SJSA1 (cell line): ENCODE measurements at places on chromosomes 6 and 20. TPM values are rescaled to one million over a fixed set of nuclear protein-coding genes. Genes with fewer than 3 reads are reported as not detected.
A peak's percentile ranks its signal among the peaks of the same experiment; 100 is the strongest.

- no peak overlapping the region for H3K27ac ChIP-seq
- no peaks in the 10 kb centered on the region for H3K36me3 ChIP-seq
- DNase-seq, result no peak
- no peaks in the 10 kb centered on the region for H3K4me1 ChIP-seq
- H3K27me3 ChIP-seq, result peaks cover 77% of the 10 kb centered on the region
- H3K4me3 ChIP-seq, result no peak overlapping the region
Measured at GRCh38 chr20:46133886-46134654, 16.0 kb downstream of the CD40 start.

Gene MEP1A
- 0.08 and 1.0 TPM in 2 replicates for total RNA-seq

Gene C6orf141
- total RNA-seq, result not detected in 2 replicates

GRCh38 chr6:143601504-143601903, 76.3 kb upstream of the PHACTR2 start:
- H3K4me3 ChIP-seq, result no peak overlapping the region
- H3K27ac ChIP-seq, result no peak overlapping the region
- no peaks in the 10 kb centered on the region for H3K36me3 ChIP-seq
- peaks cover 7% of the 10 kb centered on the region for H3K4me1 ChIP-seq
- DNase-seq, result no peak

DNA sequence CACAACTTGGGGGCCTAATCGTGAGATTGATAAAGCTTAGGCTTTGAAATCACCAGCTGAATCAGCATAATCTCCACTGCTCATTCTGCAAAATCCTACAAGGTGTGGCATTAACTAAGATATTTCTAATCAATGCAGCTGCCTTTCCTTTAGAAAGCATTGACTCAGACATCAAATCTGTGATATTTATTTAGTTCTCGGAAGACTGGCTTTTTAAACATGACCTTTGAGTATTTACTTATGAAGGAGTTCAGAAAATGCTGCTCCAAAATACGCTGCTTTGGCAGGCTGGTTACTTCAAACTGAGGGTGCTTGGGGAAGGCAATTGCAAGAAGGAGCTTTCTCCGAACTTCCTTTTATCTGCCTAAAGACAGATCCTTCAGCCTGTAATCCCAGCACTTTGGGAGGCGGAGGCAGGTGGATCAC, 23.7 kb upstream of the FUCA2 start:
- no peak overlapping the region for H3K4me3 ChIP-seq
- no peak for DNase-seq
- 0 out of 2 replicates have a peak, but pooled peaks cover 4% of the 10 kb centered on the region for H3K27me3 ChIP-seq
- peaks cover 16% of the 10 kb centered on the region for H3K4me1 ChIP-seq
- no peak overlapping the region for H3K27ac ChIP-seq

DNA sequence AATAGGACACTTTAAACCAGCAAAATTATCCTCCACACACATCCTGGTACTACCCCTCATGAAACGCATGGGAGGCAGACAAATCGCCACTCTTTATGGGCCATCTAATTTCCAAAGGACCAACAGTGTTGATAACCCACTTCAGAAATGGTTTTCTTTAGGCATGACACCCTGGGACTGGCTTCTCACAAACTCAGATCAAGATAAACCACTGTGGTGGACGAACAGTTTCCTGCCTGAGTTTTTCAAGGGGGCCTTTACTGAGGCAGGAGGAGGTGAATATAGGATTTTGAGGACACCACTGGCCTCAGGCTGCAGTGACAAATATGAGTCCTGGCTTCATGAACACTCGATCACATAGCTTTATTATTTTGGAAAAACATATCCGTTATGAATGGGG, 26.0 kb downstream of the TRAM2 start:
- H3K36me3 ChIP-seq, result peaks cover 36% of the 10 kb centered on the region
- no peak for DNase-seq
- no peaks in the 10 kb centered on the region for H3K27me3 ChIP-seq
- peaks cover 89% of the 10 kb centered on the region for H3K4me1 ChIP-seq
- peak overlapping the region; percentile 9; the same call in 1 of the 2 replicates for H3K27ac ChIP-seq

Gene GABRR1
- not detected in 2 replicates for total RNA-seq

GRCh38 chr6:170101281-170102035, 189.4 kb downstream of the DLL1 start:
- H3K36me3 ChIP-seq, result no peaks in the 10 kb centered on the region
- H3K4me1 ChIP-seq, result no peaks in the 10 kb centered on the region
- H3K4me3 ChIP-seq, result no peak overlapping the region
- DNase-seq, result peak; percentile 30

GRCh38 chr20:58196402-58197184, 31.9 kb downstream of the ANKRD60 start:
- no peak for DNase-seq
- no peaks in the 10 kb centered on the region for H3K36me3 ChIP-seq
- no peak overlapping the region for H3K27ac ChIP-seq
- no peaks in the 10 kb centered on the region for H3K27me3 ChIP-seq

DNA sequence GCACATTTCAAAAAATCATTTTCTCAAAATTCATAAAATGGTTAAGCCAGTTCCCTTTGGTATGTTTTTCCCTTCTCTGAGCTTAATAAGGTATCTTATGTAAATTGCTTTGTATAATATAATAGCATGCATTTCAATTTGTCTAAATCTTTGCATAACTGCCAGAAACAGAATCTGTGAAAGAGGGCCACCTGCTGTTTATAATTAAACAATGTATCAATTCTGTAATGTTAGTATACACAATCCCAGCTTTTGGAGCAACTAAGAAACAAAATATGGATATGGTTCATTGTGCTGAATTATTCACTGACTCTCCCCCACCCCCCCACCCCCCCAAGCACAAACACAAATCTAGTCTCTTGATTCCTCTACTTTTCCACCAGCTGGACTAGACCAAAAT, 54.8 kb downstream of the GPX5 start:
- H3K27me3 ChIP-seq, result no peaks in the 10 kb centered on the region
- H3K4me1 ChIP-seq, result no peaks in the 10 kb centered on the region

DNA sequence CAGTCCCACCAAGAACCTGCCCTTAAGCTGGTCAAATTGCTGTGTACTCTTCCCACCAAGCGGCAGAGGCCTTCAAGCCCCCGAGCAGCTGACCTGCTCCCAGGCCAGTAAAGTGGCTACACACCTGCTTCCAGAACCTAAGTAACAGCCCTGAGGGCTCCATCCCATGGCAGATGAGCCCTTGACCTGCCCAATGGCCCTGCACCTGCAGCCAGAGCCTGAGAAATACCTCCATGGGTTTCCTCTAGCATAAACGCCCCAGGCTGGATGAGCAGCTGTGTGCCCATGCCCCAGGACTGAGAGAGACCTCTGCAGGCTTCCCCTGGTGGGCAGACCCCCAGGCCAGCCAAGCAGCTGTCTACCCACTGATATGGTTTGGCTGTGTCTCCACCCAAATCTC, 123.0 kb upstream of the LAMA2 start:
- no peaks in the 10 kb centered on the region for H3K36me3 ChIP-seq
- H3K4me1 ChIP-seq, result no peaks in the 10 kb centered on the region
- no peaks in the 10 kb centered on the region for H3K27me3 ChIP-seq
- no peak overlapping the region for H3K27ac ChIP-seq
- H3K4me3 ChIP-seq, result no peak overlapping the region

Gene OGFRL1
- 21.9 and 32.1 TPM in 2 replicates for total RNA-seq

DNA sequence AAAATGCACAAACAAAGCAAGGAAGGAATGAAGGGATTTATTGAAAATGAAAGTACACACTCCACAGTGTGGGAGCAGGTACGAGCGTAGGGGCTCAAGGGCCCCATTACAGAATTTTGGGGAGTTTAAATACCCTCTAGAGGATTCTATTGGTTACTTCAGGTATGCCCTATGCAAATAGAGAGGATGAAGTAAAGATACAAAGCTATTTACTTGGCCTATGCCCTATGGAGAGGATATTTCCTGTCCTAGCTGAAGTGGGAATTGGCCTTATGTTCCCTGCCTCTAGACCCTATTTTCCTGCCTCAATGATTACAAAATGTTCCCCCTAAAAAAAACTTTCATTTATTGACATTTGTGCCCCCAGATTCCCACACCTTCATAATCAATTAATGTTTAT, 59.7 kb upstream of the ASIP start:
- H3K27me3 ChIP-seq, result peaks cover 4% of the 10 kb centered on the region
- DNase-seq, result no peak
- H3K36me3 ChIP-seq, result no peaks in the 10 kb centered on the region

Gene MRAP2
- not detected in 2 replicates for total RNA-seq

DNA sequence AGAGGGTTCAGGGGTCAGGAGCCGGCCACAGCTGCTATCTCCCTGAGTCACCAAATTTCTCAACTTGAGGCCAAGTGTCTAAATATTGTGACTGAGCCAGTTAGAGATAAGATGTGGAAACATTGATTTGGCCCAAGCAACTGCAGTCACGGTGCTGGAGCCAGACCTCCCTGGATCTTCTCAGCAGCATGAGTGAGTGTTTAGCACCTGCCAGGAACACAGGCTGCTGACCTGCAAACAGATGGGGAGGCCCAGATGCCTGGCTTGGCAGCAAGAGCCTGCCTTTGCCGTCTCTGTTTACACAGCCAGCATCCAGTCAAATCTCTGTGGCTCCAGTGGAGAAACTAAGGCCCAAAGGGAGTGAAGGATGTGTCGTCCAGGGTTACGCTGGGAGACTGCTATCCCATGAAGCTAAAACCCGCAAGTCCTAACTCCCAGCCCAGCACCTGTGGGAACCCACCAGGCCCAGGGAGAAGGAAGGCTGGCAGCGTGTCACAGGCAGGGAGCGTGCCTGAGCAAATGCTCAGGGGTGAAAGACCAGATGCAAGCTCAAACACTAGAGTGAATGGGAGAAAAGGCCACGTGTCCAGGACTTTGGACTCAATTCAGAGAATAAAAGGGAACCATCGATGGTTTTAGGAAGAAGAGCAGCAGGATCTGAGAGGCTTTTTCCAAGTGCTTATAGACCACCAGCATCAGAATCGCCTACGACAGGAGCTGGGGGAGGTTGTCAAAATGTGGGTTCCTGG, 15.9 kb upstream of the PTGIS start:
- H3K36me3 ChIP-seq, result no peaks in the 10 kb centered on the region
- H3K27me3 ChIP-seq, result no peaks in the 10 kb centered on the region
- peaks cover 18% of the 10 kb centered on the region; the same call in 1 of the 2 replicates for H3K4me1 ChIP-seq
- no peak for DNase-seq
- no peak overlapping the region for H3K4me3 ChIP-seq

DNA sequence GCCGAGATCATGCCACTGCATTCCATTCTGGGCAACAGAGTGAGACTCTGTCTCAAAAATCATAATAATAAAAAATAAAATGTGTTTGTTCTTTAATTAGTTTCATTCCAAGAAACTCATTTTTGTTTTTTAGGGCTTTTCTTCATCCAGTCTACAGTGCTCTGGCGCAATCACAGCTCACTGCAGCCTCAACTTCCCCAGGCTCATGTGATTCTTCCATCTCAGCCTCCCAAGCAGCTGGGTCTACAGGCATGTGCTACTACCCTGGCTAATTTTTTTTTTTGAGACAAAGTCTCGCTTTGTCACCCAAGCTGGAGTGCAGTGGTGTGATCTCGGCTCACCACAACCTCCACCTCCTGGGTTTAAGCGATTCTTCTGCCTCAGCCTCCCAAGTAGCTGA, 143.6 kb upstream of the JARID2 start:
- no peaks in the 10 kb centered on the region for H3K4me1 ChIP-seq
- no peak overlapping the region for H3K4me3 ChIP-seq
- H3K36me3 ChIP-seq, result no peaks in the 10 kb centered on the region
- H3K27ac ChIP-seq, result no peak overlapping the region

Gene PPIL1
- 46.2 and 83.6 TPM in 2 replicates for total RNA-seq

DNA sequence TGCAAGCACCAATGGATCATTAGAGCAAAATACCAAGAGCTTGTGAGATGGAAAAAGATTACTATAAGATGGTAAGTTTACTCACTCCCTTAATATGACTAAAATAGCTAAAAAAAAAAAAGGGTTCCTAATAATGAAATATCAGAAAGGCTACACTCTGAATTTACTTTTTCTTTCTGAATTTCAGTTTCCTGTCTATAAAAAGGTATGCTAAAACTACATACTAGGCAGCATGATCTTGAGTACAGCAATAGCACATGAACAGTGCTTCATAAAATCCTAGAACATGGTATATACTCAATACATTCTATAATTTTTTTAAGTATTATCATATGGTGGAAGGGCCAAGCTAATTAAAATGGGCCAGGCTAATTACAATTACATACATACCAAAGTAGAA, 24.0 kb upstream of the FAM135A start:
- no peak overlapping the region for H3K4me3 ChIP-seq
- peaks cover 11% of the 10 kb centered on the region for H3K27me3 ChIP-seq
- no peak for DNase-seq
- no peaks in the 10 kb centered on the region for H3K4me1 ChIP-seq

GRCh38 chr20:55893031-55893430, 112.3 kb downstream of the CBLN4 start:
- H3K4me1 ChIP-seq, result no peaks in the 10 kb centered on the region
- no peak overlapping the region for H3K27ac ChIP-seq
- no peaks in the 10 kb centered on the region for H3K27me3 ChIP-seq
- no peak overlapping the region for H3K4me3 ChIP-seq
- no peak for DNase-seq

DNA sequence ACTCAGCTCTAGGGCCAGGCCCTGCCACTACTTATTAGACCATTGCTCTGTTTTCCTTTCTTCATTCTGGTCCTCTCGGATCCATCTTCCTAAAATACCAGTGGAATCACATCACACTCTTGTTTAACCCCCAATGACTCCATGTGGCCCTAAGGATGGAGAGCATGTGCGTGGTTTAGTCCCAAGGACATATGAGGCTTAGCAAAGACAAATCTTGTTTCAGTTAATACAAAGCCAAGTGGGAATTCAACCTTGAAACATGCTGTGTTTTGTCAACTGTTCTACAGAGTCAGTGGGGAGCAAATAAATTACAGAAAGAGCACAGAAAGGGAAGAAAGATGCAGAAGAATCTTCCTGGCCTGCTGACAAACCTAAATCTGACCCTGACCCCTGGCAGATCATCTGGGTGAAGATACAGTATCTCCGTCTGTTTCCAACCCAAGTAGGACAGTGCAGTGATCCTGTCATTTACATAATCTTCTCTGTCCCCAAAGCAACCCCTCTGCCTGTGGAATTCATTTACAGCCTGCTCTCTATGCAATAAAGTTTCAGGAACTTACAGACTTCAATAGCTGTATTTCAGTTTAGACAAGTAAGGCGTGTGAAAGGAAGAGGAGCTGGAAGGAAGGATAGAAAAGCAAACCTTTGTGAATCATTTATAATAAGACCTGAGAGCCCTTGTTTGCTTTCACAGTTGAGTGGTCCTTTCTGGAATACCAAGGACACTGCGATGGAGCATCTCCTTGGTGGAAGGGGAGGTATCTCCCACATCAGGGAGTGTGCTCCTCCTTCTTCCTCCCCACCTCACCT, 144.0 kb downstream of the THBS2 start:
- DNase-seq, result no peak
- H3K4me3 ChIP-seq, result no peak overlapping the region
- H3K27me3 ChIP-seq, result no peaks in the 10 kb centered on the region
- no peak overlapping the region for H3K27ac ChIP-seq

Gene LATS1
- 20.9 and 23.8 TPM in 2 replicates for total RNA-seq

DNA sequence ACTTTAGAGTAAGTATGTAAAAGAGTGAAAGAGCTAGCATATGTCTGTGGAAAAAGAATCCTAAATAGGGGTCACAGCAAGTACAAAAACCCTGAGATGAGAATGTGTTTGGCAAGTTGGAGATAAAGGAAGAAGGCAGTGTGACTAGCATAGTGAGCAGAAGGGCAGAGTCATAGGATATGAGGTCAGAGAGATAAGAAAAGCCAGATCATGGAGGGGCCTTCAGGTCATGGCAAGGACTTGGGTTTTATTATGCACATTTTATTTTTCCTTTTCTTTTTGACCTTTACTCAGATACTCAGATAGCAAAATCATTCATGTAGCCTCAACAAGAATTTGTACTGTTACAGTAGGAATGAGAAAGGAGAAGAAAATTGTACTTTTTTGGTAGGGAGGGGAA, 138.0 kb downstream of the GJA1 start:
- no peaks in the 10 kb centered on the region for H3K27me3 ChIP-seq
- peaks cover 9% of the 10 kb centered on the region for H3K4me1 ChIP-seq
- no peak for DNase-seq
